ENCODE measurements at places on chromosomes 12 and 14.
A peak's percentile ranks its signal among the peaks of the same experiment; 100 is the strongest.

DNA sequence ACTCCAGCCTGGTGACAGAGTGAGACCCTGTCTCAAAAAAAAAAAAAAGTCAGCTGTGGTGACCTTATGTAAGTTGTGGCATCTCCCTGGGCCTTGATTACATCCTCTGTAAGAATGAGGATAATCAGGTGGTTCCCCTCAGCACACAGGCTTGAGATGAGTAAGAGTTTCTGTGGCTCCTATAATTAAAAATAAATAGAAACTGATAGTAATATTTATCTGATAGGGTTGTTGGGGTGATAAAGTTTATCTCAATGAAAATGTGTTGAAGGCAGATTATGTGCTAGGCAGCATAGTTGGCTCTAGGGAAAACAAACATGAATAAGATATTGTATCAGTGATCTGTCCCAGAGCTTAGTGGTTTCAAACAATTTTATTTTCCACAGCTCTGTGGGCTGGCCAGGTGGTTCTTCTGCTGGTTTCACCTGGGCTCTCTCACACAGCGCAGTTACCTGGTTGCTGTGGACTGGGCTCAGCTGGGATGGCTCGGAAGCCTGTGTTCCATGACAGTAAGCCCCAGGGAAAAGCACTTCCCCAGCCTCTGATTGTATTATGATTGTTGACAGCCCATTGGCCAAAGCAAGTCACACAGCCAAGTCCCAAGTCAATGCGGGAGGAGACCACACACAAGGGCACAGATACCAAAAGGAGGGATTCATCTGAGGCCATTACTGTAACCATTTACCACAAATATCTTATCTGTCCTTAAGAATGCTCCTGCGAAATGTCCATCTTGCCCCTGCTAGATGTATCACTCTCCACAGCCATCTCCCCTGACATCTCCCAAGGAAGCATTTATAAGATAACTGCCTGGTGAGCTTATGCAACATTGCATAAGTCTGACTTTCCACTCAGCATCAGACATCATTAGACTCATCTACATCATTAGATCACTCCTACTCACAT is 151.7 kb downstream of the NUAK1 start:
- no peak for DNase-seq

- no peak for DNase-seq
Measured at GRCh38 chr12:98370976-98371375, 144.4 kb upstream of the TMPO start.

DNA sequence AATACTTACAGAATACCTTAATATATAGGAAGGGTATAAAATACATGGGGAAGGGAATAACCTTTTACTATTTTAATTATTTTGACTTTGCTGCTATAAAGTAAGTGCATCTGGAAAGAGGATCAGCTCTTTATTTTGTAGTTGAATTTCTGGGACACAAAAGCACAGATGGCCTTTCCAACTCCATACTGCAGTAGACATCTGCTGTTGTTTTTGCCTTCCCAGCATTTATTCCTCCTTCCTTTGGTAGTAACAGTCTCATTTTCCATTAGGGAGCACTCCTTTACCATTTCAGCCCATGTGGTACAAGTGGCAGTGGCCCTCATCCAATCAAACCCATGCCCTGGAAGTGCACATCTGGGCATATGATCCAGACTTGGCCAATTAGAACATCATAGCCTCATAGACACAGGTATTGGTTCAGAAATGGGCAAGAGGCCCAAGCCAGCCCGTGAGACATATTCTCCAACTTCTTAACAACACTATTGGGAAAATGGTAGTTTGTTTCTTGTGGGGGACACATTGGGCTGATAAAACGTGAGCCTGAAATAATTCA is 64.8 kb upstream of the YARS2 start:
- no peak for DNase-seq

GRCh38 chr14:31024577-31025366 is 677 bp upstream of the AP4S1 start:
- peak; percentile 10 for DNase-seq

GRCh38 chr12:131082290-131083194 is 128.8 kb downstream of the ADGRD1 start:
- DNase-seq = no peak

GRCh38 chr12:94750864-94751263 is 100.5 kb upstream of the TMCC3 start:
- no peak for DNase-seq

DNA sequence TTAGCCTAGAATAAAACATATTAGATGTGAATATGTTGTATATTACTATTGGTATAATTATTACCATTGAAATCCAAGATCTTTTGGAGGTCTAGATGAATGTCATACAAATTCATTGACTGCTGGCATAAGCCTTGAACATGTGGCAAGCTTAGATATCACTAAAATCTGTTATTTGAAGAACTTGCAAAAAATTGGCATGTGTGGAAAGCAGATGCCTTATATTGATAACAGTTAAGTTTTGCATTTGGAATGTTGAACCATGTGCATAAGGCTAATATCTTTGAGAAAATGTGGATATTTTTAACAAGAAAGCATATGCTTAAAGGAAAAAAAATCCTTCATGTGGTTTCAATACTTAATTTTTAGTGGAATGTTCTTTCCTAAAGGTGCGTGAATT is 203.6 kb upstream of the PRICKLE1 start:
- DNase-seq = no peak

DNA sequence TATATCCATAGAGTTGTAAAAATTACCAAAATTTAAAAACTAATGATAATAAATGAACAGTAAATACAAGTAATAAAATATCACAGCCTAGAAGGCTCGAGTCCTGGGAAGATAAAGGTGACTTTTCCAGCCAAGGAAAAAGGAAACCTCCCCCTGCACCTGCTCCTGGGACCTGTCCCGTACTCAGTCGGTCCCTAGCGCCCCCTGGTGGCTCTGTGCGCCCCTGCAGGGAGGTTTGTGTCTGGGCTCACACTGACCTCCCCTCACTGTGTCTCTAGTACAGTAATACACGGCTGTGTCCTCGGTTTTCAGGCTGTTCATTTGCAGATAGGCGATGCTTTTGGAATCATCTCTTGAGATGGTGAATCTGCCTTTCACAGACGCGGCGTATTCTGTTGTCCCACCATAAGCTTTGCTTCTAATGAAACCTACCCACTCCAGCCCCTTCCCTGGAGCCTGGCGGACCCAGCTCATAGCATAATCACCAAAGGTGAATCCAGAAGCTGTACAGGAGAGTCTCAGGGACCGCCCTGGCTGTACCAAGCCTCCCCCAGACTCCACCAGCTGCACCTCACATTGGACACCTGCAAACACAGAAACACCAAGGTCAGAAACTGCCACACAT is 1030.4 kb downstream of the TMEM121 start:
- no peak for DNase-seq

DNA sequence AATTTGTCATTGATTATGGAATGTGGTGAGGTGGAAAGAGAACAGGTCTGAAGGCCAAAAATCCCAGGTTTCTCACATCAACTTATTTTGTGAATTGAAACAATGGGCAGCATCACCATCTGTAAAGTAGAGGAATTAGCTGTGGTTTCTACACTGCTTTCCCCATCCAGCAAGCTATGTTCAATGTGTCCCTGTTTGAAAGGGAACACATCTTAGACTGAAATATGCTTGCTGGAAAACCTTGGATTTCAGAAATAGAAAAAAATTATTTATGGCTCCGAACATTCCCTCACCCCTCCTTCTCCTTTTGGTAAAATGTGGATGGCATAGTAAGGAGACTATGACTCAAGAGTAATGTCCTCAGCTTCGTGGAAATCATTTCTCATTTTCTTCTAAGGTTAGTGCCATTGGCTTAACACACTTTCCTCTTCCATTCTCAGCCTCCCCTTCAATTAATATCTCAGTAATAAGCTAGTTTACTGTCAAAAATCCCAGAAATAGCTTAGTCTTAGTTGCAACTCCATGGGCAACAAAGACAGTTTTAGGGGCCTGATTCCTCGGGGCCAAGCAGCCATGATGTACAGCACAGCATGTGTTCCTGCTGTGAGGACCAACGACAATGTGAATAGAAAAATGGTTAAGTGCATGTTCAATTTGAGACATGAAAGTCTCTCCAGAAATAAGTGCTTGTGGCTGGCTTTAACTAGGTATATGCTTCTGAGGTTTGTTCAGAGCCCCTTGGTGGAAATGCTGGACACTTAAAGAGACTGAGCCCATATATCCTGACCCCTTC is 205.8 kb upstream of the SLC38A2 start:
- DNase-seq = no peak

DNA sequence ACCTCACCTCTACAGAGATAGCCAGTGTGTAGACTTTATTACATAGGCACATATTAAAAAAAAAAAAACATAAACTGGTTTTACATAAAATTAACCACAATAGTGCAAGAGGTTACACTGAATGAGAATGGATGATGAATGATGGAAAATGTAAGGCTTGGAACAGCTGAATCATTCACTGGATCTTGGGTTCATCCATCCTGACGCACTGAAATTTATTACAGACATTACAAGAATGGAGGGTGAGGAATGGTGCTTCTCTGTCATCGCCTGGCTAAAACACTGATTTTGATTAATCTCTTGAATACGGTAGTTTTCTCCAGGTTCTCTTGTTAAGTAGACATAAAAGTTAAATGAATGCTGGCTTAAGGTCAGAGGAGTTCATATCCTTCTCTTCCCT is 40.0 kb upstream of the GTF2A1 start:
- DNase-seq = no peak

GRCh38 chr14:104894331-104895206 is 29.5 kb downstream of the CEP170B start:
- peak; percentile 21 for DNase-seq

GRCh38 chr12:104938371-104938770 is 19.7 kb downstream of the SLC41A2 start:
- DNase-seq = no peak

Data from kidney capillary endothelial cell (primary cell).